Neural progenitor cell (in vitro differentiated cells): ENCODE measurements at places on chromosomes 3 and 15. TPM values are rescaled to one million over a fixed set of nuclear protein-coding genes. Genes with fewer than 3 reads are reported as not detected.
A peak's percentile ranks its signal among the peaks of the same experiment; 100 is the strongest.

DNA sequence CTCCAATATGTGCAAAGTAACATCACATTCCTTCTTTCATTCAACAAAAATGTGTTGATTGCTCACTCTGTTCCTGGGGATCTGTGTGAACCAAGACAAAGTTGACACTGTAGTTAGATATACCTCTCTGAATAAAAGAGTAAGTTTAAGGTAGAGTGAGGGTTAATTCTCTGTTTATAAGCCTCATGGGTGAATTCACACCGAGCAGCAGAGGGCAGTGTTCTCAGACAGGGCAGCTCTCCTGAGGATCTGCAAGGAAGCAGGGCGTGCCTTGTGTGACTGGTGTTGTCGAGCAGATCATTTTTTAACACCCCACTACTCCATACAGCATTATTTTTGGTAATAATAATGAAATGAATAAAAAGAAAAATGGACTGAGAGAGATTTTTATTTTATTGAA, 34.4 kb downstream of the PAQR9 start:
- no peaks in the 10 kb centered on the region for H3K36me3 ChIP-seq
- DNase-seq, result peak; percentile 38
- no peaks in the 10 kb centered on the region for H3K27me3 ChIP-seq
- no peak overlapping the region for H3K4me3 ChIP-seq
- H3K27ac ChIP-seq, result no peak overlapping the region
- no peaks in the 10 kb centered on the region for H3K4me1 ChIP-seq

GRCh38 chr3:178103140-178103539, 433.1 kb upstream of the KCNMB2 start:
- DNase-seq, result no peak
- no peak overlapping the region for H3K27ac ChIP-seq
- H3K4me3 ChIP-seq, result no peak overlapping the region
- H3K36me3 ChIP-seq, result no peaks in the 10 kb centered on the region
- H3K4me1 ChIP-seq, result peaks cover 42% of the 10 kb centered on the region

- H3K36me3 ChIP-seq, result no peaks in the 10 kb centered on the region
- H3K4me1 ChIP-seq, result no peaks in the 10 kb centered on the region
- DNase-seq, result no peak
- no peak overlapping the region for H3K27ac ChIP-seq
- H3K27me3 ChIP-seq, result no peaks in the 10 kb centered on the region
Observed at GRCh38 chr3:13147344-13147743, 74.1 kb upstream of the IQSEC1 start.

DNA sequence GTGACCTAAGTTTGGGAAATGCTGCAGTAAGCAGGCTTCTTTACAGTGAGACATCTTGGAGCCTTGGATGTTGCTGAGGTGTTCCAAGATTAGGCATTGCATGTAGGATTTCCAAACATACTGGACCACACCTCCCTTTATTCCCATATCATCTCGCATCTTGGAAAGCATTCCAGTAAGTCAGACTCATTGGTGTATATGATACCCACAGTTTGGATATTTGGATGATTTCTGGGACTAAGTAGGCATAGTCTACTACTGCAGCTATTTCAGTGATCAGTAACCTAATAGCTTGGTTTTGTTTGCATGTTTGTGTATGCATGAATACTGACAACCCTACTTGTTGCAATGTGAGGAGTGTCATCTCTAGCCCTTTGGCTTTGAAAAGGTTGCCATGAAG, 97.3 kb downstream of the SEMA6D start:
- H3K27me3 ChIP-seq, result no peaks in the 10 kb centered on the region
- no peaks in the 10 kb centered on the region for H3K36me3 ChIP-seq

DNA sequence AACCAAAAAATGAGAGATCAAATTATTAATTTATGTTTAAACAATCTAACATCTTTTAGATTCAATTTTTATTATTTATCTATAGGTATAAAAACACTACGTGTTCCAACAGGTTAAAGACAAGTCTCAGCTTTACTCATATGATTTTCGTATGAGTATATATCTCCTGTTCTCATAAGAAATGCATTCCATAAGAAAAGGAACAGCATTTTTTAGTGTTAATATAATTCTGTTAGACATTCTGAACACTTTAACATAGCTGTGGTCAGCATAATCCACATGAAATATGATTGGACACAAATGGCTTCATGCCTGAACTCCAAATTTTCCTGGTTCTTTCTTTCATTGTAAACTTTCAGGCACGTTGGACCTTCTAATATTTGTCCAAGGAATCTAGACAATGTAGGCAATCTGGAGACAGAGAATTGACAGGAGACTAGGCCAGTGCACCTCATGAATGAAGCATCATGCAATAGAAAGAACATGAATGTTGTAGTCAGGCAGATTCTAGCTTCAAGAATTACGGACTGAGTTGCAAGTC, 1122.0 kb upstream of the ALCAM start:
- H3K27ac ChIP-seq, result no peak overlapping the region
- no peaks in the 10 kb centered on the region for H3K27me3 ChIP-seq
- no peaks in the 10 kb centered on the region for H3K4me1 ChIP-seq

DNA sequence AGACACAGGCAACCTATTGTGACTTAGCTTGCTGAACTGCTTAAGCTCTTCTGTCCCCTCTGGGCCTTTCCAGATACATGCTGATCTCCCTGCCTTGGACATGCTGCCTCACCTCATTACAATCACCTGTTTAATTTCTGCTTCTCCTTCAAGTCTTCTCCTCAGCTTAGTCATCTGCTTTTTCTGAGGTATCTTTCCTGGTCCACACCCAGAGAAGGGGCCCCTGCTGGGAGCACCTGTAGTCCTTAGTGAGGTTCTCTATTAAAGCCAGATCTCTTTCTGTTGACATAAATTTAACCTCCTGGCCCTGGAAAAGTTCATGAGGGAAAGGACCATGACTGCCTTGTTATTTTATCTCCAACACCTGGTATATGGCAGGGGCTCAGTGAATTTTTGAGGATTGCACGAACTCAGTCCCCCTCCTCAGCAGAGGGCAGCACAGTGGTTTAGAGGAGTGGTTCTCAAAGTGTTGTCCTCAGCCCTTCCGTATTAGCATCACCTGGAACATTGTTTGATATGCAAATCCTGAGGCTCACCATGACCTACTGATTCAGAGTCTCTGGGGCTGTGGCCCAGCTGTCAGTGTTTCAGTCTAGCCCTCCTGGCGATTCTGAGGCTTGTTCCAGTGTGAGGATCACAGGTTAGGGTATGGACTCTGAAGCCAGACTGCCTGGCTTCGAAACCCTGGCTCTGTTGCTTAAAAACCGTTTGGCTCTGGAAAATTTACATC, 12.7 kb downstream of the COL6A6 start:
- H3K27me3 ChIP-seq, result no peaks in the 10 kb centered on the region
- no peak overlapping the region for H3K27ac ChIP-seq
- no peaks in the 10 kb centered on the region for H3K36me3 ChIP-seq
- no peak for DNase-seq

GRCh38 chr3:107997671-107998070, 93.2 kb downstream of the CD47 start:
- no peak overlapping the region for H3K4me3 ChIP-seq
- DNase-seq, result no peak
- H3K36me3 ChIP-seq, result no peaks in the 10 kb centered on the region
- H3K27me3 ChIP-seq, result no peaks in the 10 kb centered on the region

DNA sequence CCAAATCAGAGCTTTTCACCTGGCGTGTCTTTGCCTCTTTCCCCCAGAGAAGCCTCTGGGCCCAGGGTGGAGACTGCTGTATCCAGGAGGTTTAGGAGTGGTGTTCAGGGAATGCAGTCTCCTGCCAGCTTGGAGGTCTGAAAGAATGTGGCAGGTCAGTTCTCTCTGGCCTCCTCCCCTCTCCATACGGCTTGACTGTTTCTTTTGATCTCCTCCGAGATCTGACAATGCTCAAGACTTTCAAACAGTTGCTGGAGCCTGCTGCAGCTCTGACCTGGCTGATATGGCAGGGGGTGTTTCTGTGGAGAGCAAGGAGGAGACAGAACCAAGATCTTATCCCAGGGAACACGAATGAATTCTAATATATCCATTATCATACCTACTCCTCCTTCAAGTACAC, 24.7 kb upstream of the TM4SF4 start:
- H3K4me3 ChIP-seq, result no peak overlapping the region
- H3K27me3 ChIP-seq, result no peaks in the 10 kb centered on the region
- DNase-seq, result peak; percentile 14
- H3K36me3 ChIP-seq, result no peaks in the 10 kb centered on the region

DNA sequence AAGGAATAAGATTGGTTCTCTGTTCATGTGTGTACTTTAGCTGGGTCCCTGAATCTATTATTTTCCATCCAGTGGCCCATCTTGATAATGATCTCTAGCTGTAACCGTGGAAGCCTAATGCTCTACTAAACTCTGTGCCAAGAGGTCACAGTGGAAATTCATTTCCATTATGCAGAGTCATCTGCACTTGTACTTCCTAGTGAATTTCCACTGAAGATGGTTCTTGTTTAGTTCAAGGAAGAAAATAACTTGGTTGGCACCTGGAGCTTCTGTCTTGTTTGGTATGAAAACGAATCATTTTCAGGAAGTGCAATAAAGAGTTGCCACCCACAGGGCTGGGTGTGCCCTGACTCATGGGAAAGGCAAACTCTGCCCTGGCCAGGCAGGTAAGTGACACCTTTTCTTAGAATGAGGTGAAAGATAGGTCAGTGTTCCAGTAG, 10.3 kb downstream of the LPP start:
- H3K4me3 ChIP-seq, result no peak overlapping the region
- no peaks in the 10 kb centered on the region for H3K36me3 ChIP-seq
- H3K27ac ChIP-seq, result no peak overlapping the region
- no peaks in the 10 kb centered on the region for H3K27me3 ChIP-seq

DNA sequence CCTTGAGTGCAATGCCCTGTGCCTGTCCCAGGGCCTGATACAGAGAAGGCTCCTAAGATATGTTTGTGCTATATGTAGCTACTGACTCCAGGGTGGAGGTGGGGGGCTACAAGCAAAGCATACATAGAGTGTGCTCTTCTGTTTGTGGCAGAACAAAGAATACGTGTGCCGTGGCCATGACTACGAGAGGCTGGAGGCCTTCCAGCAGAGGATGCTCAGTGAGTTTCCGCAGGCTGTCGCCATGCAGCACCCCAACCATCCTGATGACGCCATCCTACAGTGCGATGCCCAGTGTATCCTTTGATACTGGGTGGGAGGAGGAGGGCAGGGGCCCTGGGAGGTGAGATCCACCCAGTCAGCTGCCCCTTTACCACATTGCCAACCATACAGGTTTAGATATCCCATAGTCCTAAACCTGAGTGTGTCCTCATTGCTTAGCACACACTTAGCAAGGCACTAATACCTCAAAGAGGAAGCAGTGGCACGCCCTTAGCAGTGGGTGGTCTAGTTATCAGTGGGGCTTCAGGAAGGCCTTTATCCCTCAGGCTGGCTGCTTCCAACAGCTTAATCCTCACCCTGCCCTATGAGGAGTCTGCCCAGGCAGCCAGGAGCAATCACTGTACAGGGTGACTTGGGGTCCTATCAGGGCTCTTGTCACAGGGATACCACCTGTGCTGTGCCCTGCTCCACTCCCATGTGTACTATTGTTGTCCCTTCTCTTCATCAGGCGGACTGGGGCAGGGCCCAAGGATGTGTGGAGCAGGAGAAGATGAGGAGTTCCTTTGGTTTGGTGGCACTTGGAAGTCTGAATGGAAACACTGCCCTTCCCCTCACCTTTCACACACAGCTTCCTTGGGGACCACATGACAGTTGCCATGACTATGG, 30.1 kb upstream of the MANF start:
- H3K27ac ChIP-seq, result no peak overlapping the region
- H3K4me3 ChIP-seq, result no peak overlapping the region
- H3K4me1 ChIP-seq, result peaks cover 4% of the 10 kb centered on the region
- H3K36me3 ChIP-seq, result no peaks in the 10 kb centered on the region
- H3K27me3 ChIP-seq, result no peaks in the 10 kb centered on the region

- peak; percentile 47 for DNase-seq
- no peak overlapping the region for H3K27ac ChIP-seq
- H3K36me3 ChIP-seq, result no peaks in the 10 kb centered on the region
- H3K4me1 ChIP-seq, result no peaks in the 10 kb centered on the region
Observed at GRCh38 chr15:81155375-81156218, 21.5 kb downstream of the CFAP161 start.

- no peaks in the 10 kb centered on the region for H3K4me1 ChIP-seq
- H3K4me3 ChIP-seq, result no peak overlapping the region
- no peaks in the 10 kb centered on the region for H3K27me3 ChIP-seq
Observed at GRCh38 chr15:24945711-24946110, 9.1 kb upstream of the SNRPN start.

PLCH1 gene
- total RNA-seq, result 28.8 and 32.0 TPM in 2 replicates

TGM5 gene
- total RNA-seq, result not detected in 2 replicates

KLHL40 gene
- not detected in 2 replicates for total RNA-seq

FBLN2 gene
- total RNA-seq, result 15.0 and 15.9 TPM in 2 replicates

CD86 gene
- total RNA-seq, result not detected in 2 replicates

BNC1 gene
- total RNA-seq, result not detected in 2 replicates

SSUH2 gene
- total RNA-seq, result 0.22 and 0.37 TPM in 2 replicates

VWA5B2 gene
- not detected in 2 replicates for total RNA-seq

MYH15 gene
- 0.12 TPM in 1 of 2 replicates, not detected in the other for total RNA-seq

SLC28A2 gene
- not detected in 2 replicates for total RNA-seq

SCG5 gene
- 69.4 and 101 TPM in 2 replicates for total RNA-seq
